ENCODE measurements at places on chromosomes 4 and X. TPM values are rescaled to one million over a fixed set of nuclear protein-coding genes. Genes with fewer than 3 reads are reported as not detected.

DNA sequence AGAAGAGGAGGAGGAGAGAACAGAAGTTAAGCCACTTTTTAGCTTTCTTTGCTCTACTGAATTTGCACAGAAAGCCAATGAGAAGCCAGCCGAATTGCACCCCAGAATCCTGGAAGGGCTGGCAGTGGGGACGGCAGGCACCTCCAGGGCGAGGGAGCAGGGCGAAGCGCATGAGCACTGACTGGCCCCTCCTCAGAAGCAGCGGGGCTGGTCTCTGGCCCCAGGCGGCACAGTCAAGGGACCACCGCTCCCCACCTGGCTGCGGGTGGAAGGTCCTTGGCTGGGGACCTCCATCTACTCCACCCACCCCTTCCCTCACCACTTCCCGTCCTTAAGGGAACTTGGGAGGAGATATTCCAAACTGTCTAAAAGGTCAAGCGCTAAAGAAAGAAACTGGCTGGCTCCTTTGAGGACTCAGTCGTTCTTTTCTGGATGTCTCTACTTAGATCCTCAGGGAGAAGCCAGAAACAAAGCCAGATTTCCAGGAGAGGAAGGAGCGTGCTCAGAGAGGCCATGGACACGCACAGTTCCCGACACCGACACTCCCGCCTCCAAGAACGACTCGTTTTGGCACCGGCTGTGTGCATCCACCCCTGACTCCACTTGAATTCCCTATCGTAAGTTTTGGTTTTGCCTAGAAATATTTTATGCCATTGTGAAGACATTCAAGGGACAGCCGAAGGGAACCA is 59.5 kb upstream of the CRMP1 start:
- no peak for DNase-seq
- H3K27me3 ChIP-seq: peaks cover 3% of the 10 kb centered on the region
- H3K27ac ChIP-seq: no peak overlapping the region
- H3K4me1 ChIP-seq: no peaks in the 10 kb centered on the region
- no peaks in the 10 kb centered on the region for H3K36me3 ChIP-seq

DNA sequence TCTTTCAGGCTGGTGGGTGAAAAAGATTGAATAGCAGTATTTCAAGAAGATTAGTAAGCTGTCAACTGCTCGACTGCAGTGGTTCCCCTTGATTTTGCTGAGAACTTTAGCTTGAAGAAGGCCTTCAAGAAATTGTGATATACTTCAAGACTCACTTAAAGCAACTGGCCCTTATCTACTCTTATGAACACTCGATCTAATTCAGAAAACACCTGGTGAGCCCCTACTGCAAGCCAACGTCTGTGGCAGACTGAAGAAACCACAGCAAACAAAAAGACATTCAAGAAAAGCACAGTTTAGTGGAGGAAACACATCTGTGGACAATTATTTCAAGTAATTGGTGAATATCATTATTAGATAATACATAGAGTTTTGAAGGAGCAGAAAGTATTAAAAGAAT is 119.0 kb downstream of the INPP4B start:
- no peak overlapping the region for H3K4me3 ChIP-seq
- H3K4me1 ChIP-seq: no peaks in the 10 kb centered on the region
- no peaks in the 10 kb centered on the region for H3K27me3 ChIP-seq
- no peak for DNase-seq
- H3K27ac ChIP-seq: no peak overlapping the region

DNA sequence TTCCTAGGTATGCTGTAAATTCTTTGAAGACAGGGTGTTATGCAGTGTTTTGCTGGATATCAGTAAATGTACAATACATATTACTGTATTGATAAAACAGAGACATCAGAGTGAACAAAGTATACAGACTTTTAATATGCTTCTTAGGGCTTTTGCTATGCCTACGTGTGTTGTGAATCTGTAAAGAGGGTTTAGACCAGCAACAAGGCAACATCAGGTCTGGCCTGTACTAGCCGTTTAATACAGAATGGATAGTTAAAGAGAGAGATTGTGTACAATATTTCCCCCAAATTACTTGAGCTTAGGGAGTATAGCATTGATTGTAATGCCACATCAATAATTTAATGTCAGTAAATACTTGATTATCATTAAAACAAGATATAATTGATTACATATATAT is 75.2 kb downstream of the PAQR3 start:
- no peaks in the 10 kb centered on the region for H3K4me1 ChIP-seq
- no peak overlapping the region for H3K4me3 ChIP-seq
- no peaks in the 10 kb centered on the region for H3K27me3 ChIP-seq
- H3K36me3 ChIP-seq: no peaks in the 10 kb centered on the region

DNA sequence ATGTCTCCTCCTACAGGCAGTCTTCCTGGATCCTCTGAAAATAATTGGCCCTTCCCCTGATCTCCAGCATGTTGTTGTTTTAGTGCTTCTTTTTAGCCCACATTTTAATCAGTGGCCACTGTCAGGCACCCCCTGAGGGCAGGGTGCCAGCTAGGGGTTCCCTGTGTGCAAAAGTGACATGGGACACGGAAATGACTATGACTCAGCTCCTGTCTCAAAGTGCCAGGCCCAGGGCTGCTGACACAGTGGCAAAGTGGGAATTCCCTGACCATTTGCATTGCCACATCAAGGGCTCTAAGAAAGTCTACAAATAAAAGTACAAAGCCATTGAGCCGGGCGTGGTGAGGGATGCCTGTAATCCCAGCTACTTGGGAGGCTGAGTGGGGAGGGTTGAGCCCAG is 24.8 kb downstream of the HMX1 start:
- peaks cover 8% of the 10 kb centered on the region for H3K27me3 ChIP-seq
- no peak overlapping the region for H3K27ac ChIP-seq
- H3K4me3 ChIP-seq: no peak overlapping the region
- no peaks in the 10 kb centered on the region for H3K4me1 ChIP-seq
- no peaks in the 10 kb centered on the region for H3K36me3 ChIP-seq

- no peaks in the 10 kb centered on the region for H3K27me3 ChIP-seq
- H3K4me3 ChIP-seq: no peak overlapping the region
- H3K4me1 ChIP-seq: no peaks in the 10 kb centered on the region
- H3K36me3 ChIP-seq: no peaks in the 10 kb centered on the region
- no peak overlapping the region for H3K27ac ChIP-seq
Measured at GRCh38 chr4:24557026-24558025, 27.0 kb downstream of the DHX15 start.

Gene RAB40AL
- total RNA-seq: 4.7 TPM

Gene ITM2A
- 22.4 TPM for total RNA-seq

Gene MFAP3L
- total RNA-seq: 32.2 TPM

Gene EVC2
- total RNA-seq: 11.0 TPM

Data from prostate gland (tissue), 2 donors.